ENCODE measurements at places on chromosomes 13 and 19.

DNA sequence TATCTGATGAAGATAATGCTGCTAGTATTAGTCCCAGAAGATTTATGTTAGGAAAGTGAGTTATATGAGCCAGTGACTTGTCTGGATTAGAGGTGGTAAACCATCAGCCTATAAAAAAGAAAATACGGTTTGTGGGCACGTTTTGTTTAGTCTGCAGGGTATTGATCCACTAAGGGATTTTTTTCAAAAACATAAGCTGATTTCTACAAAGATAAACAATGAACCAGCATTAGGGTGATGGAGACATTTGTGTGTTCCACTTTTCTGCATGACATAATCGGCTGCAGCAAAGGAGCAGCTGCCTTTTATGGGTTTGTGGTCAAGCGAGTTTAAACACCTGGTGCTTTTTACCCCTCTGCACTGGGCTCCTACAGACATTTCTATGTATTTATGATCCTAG lies 836.4 kb upstream of the GPC6 start:
- no peak for DNase-seq

DNA sequence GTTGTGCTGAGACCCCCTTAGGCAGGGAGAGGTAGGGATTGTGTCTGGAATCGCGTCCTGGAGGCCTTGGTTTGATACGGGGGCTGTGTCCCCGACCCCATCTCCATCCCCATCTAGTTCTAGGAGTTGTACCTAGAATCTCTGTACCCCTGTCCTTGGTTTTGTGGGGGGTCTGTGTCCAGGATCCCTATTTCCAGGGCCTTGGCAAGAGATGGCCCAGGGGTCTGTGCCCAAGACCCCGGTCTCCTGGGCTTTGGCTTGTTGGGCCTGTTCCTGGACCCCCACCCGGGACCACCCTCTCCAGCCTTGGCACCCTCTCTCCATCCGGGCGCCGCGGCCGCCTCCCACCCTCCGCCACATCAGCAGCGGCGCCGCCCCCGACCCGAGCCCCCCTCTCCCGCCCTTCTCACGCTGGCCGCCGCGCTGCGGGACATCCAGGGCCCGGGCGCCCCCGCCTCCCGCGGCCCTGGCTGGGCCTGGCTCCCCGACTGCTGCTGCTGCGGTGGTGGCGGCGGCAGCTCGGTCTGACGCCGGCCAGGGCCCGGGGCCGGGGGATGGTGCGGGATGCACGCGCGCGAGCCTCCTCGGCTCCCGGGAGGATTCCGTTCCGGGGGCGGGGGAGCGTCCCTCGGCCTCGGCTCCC lies at the start of gene NUMBL:
TSS of gene NUMBL (minus strand) at position 602 of the 643 bp plus-strand sequence. CDS start at position 434, 168 bp downstream.
- DNase-seq = no peak

DNA sequence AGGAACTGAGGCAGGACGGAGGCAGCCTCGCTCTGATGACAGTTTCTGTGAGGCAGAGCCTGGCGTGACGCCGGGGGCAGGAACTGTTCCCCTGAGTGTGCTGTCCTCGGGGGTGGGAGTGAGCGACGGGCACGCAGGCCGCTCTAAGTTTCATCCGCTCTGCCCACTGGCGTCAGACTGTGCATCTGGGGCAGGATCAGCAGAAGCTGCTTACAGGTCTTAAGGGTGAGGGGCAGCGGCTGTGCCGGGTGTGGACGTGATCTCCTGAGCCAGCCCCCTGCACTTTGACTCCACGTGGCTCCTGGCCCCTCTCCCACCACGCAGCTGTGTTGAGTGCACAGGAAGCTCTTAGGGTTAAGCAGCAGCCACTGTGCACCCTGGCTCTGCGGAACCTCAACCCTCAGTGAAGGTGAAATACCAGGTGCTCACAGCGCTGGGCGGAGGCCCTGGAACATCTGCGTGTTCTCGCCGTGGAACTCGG lies 1.5 kb downstream of the GRK1 start:
- DNase-seq = no peak

- DNase-seq = no peak
Measured at GRCh38 chr13:80313668-80314256, 27.2 kb downstream of the SPRY2 start.

DNA sequence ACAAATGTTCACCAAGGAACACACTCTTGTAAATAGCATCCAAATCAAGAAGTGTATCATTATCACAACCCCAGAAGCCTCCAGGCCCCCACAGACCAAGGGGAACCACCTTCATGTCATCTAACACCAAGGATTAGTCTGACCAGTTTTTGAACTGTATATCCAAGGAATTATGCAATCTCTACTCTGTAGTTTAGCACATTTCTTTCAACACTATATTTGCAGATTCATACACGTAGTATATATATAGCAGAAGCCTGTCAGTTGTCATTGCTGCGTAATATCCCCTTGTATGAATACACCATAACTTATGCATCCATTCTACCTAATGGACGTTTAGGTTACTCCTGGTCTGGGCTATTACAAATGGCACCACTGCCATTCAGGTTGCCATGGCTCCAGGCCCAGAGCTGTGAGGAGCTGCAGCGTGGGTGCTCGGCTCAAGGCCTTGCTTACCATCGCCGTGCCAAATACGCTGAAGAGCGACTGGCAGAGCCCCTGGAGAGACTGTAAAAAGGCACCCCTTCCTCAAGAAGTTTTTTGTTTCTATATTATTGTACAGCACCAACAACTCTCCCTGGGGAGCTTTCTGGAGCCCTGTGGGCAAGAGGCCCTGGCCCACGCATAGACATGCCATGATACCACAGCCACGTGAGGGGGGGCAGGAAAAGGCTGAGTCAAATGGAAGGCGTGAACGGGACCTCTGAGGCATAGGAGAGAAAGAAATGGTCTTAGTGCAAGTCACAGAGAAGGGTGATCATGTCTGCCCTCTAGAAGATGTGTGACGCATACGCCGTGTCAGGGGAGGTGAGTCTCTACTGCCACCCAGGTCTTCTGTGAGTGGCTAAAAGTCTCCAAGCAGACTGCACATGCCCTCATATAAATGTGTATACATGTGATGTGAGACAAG lies 10.8 kb downstream of the LATS2 start:
- no peak for DNase-seq

Measured in fibroblast of upper back skin (primary cell).